ENCODE measurements at places on chromosomes 11 and 22.

GRCh38 chr22:37316875-37317371 lies 34.6 kb downstream of the CYTH4 start:
- peak; percentile 52 for DNase-seq

DNA sequence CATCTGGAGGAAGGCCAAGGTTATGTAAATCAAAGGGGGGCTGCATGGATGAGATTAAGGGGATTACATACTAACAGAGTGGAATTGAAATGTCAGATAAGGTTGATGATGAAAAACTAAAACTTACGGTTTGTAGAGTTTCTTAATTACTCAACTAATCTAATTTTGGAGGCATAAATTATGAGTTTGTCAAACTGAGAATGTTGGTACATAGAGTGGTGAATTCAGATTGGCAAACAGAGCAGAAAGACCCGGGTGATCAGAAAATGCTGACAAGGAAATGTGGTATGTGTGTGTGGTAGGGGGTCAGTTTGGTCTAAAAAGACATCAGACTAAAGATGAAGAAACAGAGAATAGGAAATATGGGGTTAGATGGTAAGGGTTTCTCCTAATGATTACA lies 11.0 kb downstream of the MS4A6E start:
- DNase-seq: no peak

GRCh38 chr11:64229744-64230170 lies 591 bp upstream of the DNAJC4 start:
- no peak for DNase-seq

DNA sequence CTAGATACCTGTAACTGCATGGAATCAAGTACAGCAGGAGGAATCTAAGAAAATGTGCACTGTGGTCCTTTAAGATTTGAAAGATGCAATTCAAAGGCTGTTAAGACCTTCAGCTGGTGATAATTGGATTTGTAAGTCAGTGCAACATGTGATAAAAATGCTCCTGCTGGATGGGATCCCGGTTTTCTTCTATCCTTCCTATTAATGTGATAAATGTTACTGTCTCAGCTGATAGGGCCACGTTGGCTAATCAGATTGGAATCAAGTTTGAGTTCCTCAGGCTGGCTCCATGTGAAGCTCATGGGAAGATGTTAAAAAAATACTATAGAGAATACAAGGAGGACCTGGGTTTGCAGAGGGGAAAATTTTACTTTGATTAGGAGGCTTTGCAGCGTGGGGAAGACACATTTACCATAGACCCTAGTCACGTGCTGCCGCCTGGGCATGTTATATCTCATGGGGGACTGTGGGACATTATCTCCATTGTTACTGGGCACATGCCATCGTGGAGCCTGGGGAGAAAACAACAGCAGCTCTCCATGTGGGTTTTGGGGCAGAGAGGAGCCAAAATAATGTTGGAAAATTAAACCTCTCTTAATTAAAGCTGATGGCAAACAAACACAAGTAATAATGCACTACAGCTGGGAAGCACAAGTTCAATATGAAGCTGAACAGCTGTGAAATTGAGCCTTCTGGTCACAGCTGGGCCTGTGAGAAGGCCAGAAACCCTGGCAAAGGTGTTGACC lies 652.5 kb downstream of the NTM start:
- DNase-seq: no peak

DNA sequence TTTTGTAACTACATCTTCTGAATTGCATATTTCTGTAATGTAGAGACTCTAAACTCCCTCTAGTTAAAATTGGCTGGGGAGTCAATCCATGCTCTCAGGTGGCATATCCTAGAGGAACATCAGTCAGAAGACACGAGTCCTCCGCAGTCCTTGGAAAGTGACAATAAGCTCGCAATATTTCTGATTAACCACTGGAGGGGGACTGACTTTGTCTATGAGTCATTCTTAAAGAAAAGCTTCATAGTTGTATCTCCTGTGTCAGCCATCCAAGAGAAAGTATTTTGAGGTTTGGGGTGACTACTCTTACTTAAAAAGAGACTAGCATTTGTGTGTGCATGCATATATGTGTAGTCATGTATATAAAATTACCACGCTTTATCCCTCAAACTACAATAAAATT lies 60.2 kb downstream of the SLN start:
- no peak for DNase-seq

GRCh38 chr22:19872779-19873137 lies 18.1 kb upstream of the GNB1L start:
- no peak for DNase-seq

Data from stimulated activated CD8-positive, alpha-beta memory T cell treated with anti-CD3 and anti-CD28 coated beads, Interleukin-15, amount 100 ng/mL, for 48 hours (primary cell).